Endothelial cell (in vitro differentiated cells): ENCODE measurements at places on chromosomes 16 and 17.

DNA sequence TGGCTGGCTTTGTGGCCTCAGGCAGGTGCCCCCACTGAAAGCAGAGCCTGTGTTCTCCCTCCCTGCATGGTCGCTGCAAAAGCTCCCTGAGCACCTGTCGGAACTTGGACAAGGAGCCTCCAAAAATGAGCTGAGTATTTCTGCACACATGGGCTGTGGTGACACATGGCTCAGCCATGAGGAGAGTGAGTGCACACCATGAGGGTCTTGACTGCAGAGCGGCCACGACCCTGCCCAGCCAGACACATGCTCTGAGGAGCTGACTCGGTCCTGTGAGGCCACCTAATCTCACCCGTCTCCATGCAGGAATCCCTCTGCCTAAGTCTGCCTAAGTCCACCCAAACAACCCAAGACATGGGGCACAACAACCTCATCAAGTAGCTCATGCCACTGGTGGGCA is 128.9 kb downstream of the DYNLRB2 start:
- DNase-seq, result no peak

- peak; percentile 31 for DNase-seq
These were observed 533 bp downstream of the RASD1 start for GRCh38 chr17:17495536-17496188.

GRCh38 chr17:3988297-3989040 is 24.2 kb upstream of the ATP2A3 start:
- no peak for DNase-seq

- peak; percentile 28 for DNase-seq
These were observed 653 bp downstream of the FANCA start for GRCh38 chr16:89815639-89816348.

DNA sequence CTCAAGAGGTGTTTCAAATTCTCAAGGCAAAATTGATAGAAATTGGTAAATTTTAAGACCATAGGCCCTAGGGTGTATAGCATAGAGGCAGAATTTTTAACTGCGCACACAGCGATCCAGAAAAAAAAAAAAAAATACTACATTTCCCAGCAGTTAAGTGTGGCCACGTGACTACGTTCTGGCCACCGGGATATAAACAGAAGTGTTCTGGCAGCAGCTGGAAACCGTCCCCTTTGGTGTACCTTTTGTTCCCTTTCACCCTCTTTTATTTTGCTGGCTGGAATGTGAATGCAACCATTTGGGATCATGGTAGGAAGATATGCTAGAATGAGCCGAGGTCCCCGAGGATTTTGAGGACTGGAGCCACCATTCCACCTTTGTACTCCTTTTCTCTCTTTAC is 52.7 kb upstream of the AKAP1 start:
- DNase-seq, result no peak

DNA sequence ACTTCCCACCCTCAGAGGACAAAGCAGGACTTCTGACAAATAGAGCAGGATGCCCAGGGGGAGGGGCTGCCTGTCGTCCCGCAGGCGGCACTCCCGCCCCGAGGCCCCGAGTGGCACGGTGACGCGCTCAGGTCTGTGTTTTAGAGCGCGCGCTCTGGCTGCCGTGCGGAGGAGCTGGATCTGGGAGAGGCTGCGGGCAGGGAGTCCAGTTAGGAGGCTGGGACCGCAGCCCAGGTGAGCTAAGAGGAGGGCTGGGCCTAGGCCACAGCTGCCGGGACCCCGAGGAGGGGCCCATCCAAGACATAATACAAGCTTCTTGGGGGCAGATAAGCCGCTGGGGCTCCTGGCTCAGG is 6.4 kb downstream of the DOC2A start:
- DNase-seq, result no peak

DNA sequence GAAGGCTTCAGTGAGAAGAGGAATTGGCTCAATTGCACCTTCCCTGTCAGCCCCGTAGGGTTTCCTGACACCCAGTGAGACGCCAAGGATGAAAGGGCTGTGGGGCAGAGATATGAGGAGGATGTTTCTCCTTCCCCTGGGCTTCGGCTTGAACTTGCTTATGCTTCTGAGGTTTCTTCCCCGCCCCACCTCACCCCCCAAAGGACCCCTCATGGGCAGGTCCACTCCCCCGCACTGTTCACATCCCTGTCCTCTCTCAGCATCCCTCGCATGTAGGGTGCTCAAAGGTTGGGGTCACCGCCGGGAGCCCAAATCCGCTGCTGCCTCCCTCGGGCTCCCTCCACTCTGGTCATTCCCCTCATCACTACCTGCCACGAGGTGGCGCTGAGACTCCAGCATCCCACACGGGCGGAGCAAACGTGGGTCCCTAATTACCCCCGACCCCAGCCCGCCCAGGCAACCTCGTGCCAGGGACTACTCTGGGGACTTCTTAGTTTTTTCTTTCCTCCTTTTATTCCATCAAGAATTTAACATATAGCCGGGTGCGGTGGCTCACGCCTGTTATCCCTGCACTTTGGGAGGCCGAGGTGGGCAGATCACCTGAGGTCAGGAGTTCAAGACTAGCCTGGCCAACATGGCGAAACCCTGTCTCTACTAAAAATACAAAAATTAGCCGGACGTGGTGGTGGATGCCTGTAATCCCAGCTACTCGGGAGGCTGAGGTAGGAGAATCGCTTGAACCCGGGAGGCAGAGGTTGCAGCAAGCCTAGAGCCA is 3.3 kb upstream of the TRARG1 start:
- peak; percentile 83 for DNase-seq
